T-cell (primary cell): ENCODE measurements at places on chromosomes 3 and 15. TPM values are rescaled to one million over a fixed set of nuclear protein-coding genes. Genes with fewer than 3 reads are reported as not detected.

Gene CD276
- total RNA-seq: 0.76 TPM

Gene PXYLP1
- total RNA-seq: 14.6 TPM

Gene TMIE
- total RNA-seq: 2.5 TPM

DNA sequence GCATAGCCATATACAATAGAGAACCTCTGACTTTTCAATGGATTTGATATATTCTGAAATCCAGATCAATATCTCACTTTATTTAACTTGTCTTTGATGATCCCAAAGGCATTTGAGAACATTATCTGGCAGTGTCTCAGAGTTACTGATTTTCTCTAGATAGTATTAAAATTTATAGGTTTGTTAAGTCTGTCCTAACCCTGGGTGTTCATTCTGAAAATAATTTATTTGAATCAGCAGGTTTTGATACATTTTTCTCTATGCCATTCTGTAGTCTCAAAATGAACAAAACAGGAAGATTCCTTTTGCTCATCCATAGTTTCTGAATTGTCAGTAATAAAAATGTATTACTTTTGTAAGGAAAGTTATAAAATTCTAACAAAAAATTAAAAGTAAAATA is 14.3 kb downstream of the CCR8 start:
- no peaks in the 10 kb centered on the region for H3K27me3 ChIP-seq
- no peak for DNase-seq
- no peaks in the 10 kb centered on the region for H3K36me3 ChIP-seq
- peaks cover 4% of the 10 kb centered on the region for H3K4me1 ChIP-seq

DNA sequence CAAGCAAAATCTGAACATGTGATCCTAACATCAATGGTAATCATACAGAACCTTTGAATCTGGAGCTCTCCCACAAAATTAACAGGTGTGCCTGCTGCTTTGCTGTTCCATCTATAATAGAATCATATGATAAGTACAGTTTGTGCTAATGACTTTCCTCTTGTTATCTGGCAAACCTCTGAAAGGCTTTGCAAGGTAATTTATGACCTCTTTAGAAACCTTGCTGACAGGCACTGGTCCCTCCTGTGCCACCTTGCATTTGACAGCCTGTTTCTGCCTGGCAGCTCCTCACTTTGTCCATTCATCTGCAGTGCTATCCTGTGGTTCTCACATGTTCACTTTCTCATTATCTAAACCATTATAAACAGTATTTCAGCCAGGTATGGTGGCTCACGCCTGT is 10.2 kb upstream of the HTR3C start:
- H3K4me3 ChIP-seq: no peak overlapping the region
- no peaks in the 10 kb centered on the region for H3K36me3 ChIP-seq
- DNase-seq: no peak
- peaks cover 5% of the 10 kb centered on the region for H3K27me3 ChIP-seq
- no peak overlapping the region for H3K27ac ChIP-seq

GRCh38 chr3:70298385-70298784 is 14.1 kb downstream of the MDFIC2 start:
- DNase-seq: no peak
- no peaks in the 10 kb centered on the region for H3K36me3 ChIP-seq
- H3K4me3 ChIP-seq: no peak overlapping the region
- H3K27ac ChIP-seq: no peak overlapping the region
- no peaks in the 10 kb centered on the region for H3K27me3 ChIP-seq
- H3K4me1 ChIP-seq: no peaks in the 10 kb centered on the region
